ENCODE measurements at places on chromosomes 1 and 21.

- DNase-seq = no peak
Measured at GRCh38 chr1:174265282-174265681, 106.0 kb downstream of the RABGAP1L start.

- no peak for DNase-seq
Measured at GRCh38 chr1:80293818-80294217, 1287.3 kb upstream of the ADGRL4 start.

DNA sequence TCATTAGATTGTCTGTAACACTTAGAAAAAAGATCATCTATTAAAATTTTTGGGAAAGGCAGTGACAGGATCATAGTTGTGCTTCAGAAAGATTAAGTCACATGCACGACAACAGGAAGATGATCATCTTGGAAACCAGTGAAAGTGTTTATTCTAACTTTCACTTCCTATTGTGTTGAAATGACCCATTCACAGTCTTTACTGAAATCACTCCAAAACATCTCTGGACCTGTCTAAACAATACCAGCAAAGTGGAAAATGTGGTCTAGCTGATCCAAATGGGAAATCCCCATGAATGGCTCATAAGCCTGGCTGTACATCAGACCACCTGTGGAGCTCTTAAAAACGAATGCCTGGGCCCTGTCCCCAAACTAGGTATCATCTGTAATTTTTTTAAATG, 111.1 kb upstream of the ETV3 start:
- peak; percentile 61 for DNase-seq

- no peak for DNase-seq
Measured at GRCh38 chr1:43121256-43121900, 50.7 kb downstream of the EBNA1BP2 start.

- no peak for DNase-seq
Measured at GRCh38 chr1:246599315-246599714, 33.1 kb downstream of the CNST start.

GRCh38 chr1:221809091-221810029, 67.5 kb upstream of the DUSP10 start:
- peak; percentile 49 for DNase-seq

- peak; percentile 58 for DNase-seq
Measured at GRCh38 chr1:98133131-98133530, 212.3 kb upstream of the DPYD start.
